Activated CD4-positive, alpha-beta T cell treated with anti-CD3 and anti-CD28 coated beads, Interleukin-2, Interleukin-6, amounts not matched to agents 100 ng/mL and 50 ng/mL, durations not matched to agents 16 hours and 8 hours (primary cell): ENCODE measurements at places on chromosomes 6 and 20.

DNA sequence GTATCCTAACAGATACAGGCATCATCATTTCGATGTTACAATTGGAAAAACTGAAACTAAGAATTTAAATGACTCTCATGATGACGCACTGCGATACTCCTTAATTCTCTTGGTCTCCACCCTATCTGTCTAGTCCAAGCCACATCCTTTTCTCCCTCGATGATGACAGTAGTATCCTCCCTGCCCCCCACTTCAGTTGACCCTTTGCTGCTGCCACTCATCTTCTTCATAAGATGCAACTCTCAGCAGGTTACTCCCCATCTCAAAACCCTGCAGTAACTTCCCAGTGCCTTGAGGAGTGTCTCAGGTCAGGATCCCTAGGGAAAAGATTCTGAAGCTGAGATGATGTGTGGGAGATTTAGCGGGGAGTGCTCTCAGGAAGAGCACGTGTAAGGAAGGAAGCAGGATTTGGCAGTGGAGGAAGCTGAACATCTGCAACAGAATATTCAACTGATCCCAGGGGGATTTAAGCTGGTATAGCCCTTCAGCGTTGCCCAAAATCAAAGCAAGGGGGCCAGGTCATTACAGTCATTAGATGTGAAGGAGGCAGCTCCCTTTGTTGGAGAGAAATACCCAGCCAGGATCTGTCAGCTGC lies 16.1 kb downstream of the JPH2 start:
- no peak for DNase-seq

DNA sequence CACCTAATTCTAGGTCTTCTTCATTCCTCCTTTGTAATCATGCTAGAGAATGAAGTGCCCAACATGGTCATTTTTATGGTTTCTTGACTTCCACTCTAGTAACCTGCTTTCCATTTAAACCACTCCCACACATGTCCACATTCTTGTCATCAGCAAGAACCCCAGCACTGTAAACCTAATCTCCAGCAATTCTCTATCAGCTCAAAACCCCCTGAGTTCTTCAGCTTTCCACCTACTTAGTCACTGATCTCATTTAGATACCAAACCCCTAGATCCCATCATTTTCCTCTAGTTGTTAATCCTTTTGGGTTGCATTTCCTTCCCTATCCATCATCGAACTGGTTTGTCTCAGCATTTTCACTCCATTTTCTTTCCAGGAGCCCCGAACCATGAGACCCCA lies 49.7 kb downstream of the GOPC start:
- no peak for DNase-seq

DNA sequence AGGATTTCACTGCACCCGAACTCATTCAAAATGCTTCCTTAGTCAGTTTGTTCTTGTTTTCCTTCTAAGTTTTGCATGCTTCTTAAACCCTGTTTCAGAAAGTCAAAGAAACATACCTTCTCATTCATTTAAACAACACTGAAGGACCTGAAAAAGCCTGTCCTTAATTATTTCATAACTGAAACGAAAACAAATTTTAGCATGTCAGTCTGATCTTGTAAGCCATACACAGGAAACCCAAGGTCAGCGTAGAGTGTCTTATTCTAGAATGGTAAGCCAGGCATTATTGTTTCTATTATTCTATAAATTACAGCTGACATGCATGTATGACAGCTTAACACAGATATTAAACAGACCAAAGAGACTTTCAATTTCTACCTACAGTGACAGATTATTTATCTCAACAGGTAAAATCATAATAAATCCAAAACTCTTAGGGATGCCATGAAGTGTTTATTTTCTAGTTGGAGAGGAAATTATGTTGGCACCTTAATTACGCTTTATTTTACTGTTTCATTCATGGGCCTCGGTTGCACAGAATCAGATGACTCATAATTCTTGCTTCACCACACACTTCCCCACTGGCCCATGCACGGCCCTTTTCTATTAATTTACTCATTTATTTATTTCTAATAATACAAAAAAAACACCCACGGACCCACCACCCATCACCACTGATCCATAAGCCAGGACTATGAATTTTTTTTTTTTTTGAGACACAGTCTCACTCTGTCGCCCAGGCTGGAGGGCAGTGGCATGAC lies 39.3 kb upstream of the DUSP22 start:
- DNase-seq = no peak

- DNase-seq = peak; percentile 77
These were observed 108.1 kb downstream of the IRF4 start for GRCh38 chr6:499617-500016.

GRCh38 chr6:144325232-144325631 lies 40.1 kb downstream of the UTRN start:
- no peak for DNase-seq

GRCh38 chr6:31068669-31069340 lies 43.6 kb downstream of the C6orf15 start:
- peak; percentile 85 for DNase-seq

GRCh38 chr20:37335642-37336368 lies 10.1 kb upstream of the SRC start:
- DNase-seq = no peak

DNA sequence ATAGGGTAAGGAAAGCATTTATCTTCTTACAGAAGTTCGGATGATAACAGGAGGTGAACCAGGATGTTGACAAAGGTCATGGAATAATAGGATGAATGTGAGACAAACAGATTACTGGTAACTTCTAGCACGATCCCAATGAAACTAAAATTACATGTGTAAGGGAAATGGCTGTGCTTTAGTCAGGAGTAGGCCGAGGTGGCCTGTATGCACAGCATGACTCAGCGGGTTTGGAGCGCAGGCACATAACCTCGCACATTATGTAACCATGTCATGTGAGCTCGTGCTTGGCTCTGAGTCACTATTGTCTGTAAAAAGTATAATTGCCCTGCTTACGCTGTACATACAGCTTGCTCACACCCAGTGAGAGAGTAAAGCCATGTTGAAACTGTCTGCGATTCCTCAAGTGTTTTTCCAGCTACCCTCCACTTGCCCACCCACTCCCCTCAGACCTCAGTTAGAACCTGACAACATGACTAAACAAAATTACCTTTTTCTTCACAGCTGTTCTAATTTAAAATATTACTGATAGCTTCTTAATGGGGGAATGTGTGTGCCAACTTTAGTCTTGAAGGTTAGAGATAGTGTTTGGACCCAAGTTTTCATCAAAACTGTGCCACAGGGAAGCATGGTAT lies 8.2 kb downstream of the CYB5R4 start:
- DNase-seq = peak; percentile 5

GRCh38 chr6:2729921-2730320 lies 20.8 kb downstream of the MYLK4 start:
- DNase-seq = no peak

GRCh38 chr6:113405326-113406047 lies 451.7 kb upstream of the MARCKS start:
- DNase-seq = no peak

GRCh38 chr6:90175627-90176538 lies 120.8 kb downstream of the BACH2 start:
- peak; percentile 61 for DNase-seq

DNA sequence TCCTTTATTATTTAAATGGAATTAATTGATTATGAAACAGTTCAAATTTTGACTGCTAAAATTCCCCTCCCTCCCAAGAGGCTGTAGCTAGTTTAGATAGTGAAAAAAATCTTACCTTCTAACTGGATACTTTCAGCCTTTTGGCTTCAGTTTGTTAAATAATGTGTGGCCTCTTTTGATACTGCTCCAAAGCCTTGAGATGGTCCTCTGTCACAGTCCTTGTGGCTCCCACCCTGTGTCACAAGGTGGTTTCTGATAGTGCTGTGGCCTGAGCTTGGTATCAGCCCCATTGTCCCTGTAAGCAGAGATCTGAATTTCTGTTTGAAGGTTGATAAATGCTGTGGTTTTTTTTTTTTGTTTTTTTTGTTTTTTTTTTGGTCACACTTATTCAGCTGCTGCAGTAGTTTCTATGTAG lies 20.8 kb downstream of the PANK2 start:
- DNase-seq = no peak

DNA sequence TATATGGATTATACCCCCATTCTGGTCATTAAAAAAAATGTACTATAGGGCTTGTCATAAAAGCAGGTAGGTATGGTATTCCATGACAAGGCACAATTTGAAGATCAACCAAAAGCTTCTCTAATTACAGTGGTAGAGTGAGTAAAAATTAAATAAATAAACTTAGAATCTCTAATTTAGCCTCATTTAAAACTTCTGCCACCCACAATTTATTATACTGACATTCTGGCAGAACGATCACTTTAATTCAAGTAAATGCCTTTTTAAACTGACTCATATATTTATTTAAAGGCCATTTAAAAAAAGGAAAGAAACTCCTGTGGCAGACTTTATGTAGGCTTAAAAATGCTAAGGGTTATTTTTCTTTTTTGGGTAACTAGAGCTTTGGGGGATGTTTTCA lies 68.3 kb upstream of the PHACTR2 start:
- DNase-seq = no peak

DNA sequence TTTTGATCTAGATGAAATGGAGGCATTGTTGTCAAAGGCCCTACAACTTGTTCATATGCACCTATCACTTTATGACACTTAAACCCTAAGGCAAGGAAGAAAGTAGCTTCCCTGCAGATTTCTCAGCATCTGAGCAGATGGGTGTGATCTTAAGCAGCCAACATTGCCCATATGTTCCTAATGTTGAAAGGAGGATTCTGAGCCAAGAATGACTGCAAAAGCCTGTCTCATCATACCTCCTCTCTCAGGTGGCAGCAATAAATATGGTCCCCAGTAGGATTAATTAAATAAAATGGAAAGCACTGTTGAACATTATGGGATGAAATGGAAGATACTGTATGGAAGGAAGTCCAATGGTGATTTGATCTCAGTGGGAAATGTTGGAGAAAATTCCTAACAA lies 538.1 kb upstream of the MAN1A1 start:
- DNase-seq = no peak

DNA sequence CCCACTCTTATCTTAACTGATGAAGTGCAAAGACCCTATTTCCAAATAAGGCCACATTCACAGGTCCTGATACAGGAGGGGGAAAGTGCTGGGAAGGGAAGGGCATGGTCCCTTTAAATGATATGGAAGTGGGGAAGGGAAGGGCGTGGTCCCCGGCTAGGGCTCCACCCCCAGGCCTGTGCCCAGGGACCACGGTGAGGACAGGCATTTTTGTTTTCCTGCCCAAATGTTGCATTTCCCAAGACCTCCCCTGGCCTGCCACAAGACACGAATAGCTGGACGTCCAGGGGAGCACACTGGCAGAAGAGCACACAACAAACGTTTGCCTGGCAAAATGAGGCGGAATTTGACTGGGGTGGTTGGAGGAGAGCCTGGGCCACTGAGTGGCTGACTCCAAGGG lies 16.1 kb upstream of the HFE start:
- no peak for DNase-seq

DNA sequence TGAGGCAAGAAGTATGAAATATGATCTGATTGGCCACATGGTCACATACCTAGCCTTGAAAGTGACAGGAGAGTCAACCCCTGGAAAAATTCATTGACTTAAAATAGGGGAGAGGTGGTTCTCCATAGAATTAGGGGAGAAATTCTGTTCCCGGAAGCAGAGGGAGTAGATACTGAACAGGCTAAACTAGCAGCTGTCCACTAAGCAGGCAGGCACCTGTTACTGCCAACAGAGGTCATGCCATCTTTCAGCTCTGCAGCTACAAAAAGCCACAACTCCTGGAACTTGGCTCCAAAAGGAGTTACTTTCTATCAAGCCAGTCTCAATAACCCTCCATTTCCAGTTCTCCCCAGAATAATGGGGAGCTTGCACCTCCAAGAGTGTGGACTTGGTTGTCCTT lies 352.5 kb downstream of the MAFB start:
- DNase-seq = no peak

DNA sequence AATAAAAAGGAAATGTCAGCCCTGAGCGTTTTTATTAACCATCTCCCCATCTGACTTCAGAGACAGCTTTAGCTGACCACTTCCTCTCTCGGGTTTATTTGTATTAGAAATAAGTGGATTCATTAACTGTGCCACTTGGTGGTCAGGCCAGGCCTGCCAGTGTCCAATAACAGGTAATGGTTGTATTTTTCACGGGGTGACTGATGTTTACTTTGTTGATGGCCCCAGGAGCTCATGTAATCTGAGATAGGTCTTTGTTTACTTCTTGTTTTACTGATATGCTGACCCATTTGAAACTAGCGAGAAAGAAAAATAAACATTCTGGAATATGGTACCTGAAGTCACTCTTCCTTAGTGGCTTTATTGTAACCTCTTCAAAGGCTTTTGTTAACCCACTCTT lies 504.3 kb upstream of the SLC35B3 start:
- no peak for DNase-seq

GRCh38 chr20:59776626-59777330 lies 156.7 kb downstream of the SYCP2 start:
- no peak for DNase-seq

- DNase-seq = no peak
These were observed 20.6 kb downstream of the RMND1 start for GRCh38 chr6:151431337-151431736.

GRCh38 chr20:38804682-38805501 lies 605 bp upstream of the PPP1R16B start:
- peak; percentile 82 for DNase-seq

DNA sequence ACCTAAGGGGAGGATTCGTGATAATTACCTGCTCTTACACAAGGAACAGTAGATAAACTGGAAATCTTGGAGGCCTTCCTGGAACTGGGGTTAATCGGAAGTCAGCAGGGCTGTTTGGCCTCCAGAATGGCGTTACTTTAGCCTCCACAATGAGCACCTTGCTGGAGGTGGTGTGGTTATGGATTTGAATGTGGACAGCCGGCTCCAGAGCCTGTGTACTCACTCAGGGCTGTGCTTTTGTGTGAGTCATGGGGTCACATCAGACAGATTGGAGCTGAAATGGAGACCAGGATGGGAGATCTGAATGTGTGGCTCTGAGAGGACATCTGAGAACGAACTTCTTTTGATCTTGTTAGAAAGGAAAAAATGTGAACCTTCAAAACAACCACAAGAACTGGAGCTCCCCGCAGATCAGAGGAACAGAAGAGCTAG lies 30.4 kb downstream of the IGF2R start:
- DNase-seq = no peak

GRCh38 chr6:147507162-147508041 lies 1.1 kb upstream of the SAMD5 start:
- no peak for DNase-seq

DNA sequence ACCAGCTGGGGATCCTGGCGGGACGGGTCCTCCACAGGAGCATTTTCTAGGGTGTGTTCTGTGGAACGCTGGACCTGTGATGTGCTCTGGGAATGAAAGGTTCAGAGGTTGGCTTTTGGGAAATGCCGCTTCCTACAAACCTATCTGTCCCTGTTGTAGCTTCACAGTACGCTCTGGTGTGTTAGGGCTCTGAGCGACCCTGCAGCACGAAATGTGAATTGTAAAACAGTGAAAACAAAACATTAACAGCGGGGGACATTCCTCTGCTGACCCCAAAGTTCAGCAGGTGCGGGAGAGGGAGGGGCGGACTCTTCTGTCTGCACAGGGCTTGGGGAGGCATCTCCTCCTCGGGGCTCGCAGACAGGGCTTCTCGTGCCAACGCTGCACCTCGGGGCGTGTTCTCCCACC lies 155.9 kb downstream of the NRN1 start:
- no peak for DNase-seq
